NCI-H187 treated with DMSO at 0.1 percent for 48 hours (cell line): ENCODE measurements at places on chromosomes 5 and 9.

DNA sequence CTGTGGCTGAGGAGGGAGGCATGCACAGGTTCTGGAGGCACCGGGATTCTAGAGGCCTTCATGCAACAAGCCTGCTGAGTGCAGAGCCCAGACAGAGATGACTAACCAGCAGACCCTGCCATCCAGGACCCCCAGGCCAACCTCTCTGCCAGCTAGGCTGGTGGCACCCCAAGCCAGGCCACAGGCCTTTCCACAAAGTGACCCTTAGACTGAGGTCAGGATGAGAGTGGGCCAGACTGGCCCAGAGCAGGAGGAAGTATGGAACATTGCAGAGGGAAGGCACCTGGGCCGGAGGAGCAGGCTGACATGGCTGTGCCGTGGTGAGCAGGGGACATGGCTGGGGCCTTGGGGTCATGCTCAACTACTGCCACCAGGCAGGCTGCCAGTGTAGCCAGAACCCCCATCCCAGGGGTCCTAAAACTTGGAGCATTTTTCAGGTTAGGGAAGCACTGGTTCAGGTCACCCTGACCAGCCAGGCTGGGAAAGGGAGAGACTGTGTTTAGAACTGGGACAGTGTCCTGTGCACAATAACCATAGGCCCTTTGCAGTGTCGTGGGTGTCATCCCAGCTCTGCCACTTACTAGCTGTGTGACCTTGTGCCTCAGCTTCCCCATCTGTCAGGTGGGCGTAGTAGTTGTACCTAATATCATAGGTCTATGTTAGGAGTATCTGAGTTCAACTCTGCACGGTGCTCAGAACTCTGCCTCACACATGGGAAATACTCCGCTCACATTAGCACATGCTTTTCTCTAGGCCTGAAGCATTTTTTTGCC is 17.3 kb downstream of the TCF7 start:
- no peak for DNase-seq

- DNase-seq, result no peak
Measured at GRCh38 chr9:28264368-28264767, 691.1 kb upstream of the C9orf72 start.

GRCh38 chr9:134004131-134004873 is 12.2 kb upstream of the VAV2 start:
- no peak for DNase-seq

DNA sequence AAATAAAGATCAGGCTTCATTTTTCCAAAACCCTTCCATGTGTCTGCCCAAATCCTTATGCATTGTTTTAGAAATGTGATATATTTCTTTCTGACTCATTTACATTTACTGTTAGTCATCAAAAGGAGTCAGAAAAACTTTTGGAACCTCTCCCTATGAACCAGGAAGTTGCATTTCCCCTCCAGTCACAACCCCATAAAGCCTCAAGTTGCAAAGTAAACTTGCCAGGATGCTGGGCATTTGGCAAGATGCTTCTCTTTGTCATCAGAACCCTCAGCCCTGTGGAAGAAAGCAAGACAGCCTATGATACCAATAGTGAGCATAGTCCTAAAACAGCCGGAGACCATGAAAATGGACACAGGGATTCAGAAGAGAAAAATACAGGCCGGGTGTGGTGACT is 84.2 kb downstream of the MUSK start:
- DNase-seq, result no peak

DNA sequence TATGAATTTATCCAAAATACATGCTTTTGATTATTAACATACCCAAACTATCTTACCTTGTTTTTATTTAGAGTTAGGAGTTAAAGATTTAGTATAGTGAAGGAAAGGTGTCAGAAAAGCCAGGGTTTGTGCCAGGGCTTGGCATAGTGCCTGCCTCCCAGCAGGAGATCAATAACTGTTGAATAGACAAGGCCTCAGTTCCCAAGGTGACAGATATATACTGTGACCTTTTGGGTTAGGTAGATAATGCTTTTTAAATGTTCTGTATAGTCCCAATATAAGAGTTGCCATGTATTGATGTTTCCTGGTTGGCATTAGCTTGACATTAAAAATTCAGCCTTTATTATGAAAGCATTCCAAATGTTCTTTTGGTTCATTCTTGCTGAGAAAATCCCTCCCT is 121.8 kb downstream of the MCTP1 start:
- no peak for DNase-seq

DNA sequence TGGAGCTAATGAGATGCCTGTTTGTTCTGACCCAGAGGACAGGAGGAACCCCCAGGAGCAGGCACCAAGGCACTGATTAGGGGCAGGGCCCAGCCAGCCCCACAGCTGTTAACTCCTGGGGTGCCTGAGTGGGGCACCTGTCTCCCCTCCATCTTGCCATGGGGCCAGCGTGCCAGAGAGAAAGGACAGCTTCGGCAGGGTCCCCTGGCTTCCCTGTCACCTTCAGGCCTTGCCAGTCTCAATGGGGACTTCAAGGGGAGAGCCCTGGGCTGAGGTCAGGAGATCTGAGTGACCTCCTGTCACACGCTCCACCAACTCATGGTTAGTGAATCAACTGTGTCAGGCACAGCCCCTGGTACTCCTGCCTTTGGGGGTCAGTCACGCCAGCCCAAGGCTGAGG is 152.7 kb upstream of the MVB12B start:
- no peak for DNase-seq

DNA sequence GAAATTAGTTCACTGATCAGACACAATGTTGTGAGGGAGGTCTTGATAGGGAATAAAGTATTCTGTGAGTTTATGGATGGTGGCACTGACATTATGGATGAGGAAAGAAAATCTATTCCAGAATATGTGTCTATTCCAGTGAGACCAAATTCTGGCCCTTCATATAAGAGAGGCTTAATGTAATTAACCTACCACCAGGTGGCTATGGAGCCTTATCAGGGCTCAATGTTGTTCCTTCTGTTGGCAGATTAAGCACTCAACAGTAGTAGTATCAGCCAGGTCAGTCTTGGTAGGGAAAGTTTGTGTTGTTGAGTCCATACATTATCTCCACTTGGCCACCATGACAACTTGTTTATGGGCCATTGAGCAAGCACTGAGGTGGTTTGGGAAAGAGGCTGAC is 41.7 kb upstream of the BARX1 start:
- DNase-seq, result no peak

- DNase-seq, result peak; percentile 50
Measured at GRCh38 chr5:149656576-149657182, 73.4 kb upstream of the PPARGC1B start.

DNA sequence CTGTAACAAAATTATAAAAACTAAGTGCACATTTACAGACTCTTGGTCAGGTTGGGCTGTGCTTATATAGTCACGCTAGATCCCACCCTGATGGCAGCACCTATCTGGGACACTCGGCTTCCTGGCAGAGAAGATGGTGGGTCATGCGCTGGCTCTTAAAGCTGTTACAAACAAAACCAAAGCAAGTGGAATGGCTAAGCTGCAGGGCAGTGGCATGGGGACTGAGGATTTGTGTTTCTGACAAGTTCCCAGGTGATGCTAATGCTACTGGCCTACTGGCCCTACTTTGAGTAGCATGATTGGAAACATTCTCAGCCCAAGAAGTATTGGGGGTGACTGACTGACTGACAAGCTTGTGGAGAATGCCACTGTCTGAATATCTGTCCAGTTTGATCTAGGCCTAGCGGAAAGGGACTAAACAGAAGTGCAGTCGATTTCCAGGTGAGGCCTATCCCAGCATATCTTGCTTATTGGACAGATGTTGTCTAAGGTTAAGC is 8.3 kb downstream of the BTF3 start:
- DNase-seq, result no peak

- no peak for DNase-seq
Measured at GRCh38 chr9:18396102-18396728, 77.7 kb upstream of the ADAMTSL1 start.

GRCh38 chr9:33377089-33377715 is 25.2 kb downstream of the AQP7 start:
- no peak for DNase-seq

DNA sequence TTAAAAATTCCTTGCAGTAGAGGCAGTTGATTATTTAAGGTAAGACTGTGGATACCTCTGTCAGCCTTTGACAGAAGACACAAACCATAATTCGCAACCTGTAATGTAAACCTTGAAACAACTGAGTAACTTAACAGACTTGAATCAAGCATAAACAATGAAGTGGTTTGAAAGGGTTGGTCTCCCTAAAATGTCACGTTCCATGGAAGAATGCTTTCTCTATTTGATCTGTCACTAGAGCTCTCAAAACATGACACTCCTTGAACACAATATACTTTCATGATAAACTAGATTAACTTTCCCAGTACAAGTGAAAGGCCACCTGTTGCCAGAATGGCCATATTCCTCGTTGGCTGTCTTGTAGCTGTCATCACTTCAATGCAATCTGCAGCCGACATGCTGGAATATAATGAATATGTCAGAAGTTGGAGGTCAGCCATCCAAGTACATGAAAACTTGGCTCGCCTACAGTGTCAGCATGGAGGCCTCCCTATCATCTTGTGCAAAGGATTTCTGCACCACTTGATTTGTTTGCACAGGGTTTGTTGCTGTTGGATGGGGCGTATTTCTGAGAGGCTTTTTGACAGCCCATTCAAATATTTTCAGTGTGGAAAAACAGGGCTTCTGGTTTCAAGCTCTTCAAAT is 228.0 kb downstream of the TLE4 start:
- peak; percentile 36 for DNase-seq

DNA sequence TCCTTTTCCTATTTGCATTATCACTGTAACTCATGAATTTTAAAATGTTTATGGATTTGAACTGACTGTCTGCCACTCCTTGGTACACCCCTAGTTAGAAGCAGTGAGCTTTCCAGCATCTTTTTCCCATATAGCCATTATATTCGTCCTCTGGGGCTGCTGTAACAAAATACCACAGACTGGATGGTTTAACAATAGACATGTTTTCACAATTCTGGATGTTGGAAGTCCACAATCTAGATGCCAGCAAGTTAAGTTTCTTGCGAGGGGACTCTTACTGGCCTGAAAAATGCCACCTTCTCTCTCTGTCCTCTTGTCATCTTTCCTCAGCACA is 530.0 kb downstream of the SEMA5A start:
- no peak for DNase-seq

- no peak for DNase-seq
Measured at GRCh38 chr9:114583371-114584155, 4.0 kb upstream of the ATP6V1G1 start.

- peak; percentile 65 for DNase-seq
Measured at GRCh38 chr5:143737062-143737461, 74.9 kb upstream of the HMHB1 start.

DNA sequence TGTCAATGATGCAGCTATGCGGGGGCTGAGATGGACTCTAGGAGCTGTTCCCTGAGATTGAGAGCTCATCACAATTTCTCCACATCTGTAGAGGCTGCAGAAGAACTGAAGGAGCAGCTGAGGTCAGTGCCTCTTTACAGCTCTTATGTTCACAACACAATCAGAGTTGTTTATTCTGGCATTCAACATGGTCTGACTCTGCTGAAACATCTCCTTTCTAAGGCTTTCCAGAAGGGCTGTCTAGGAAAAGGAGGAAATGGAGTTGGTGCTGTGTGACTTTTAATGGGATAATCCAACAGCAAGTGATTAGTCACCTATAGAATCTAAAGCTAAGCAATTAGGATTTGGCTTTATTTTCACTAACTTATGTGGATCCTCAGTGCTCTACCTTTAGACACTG is 6.0 kb downstream of the POU5F2 start:
- no peak for DNase-seq

- DNase-seq, result no peak
Measured at GRCh38 chr9:114602620-114603019, 8.5 kb upstream of the TMEM268 start.

- DNase-seq, result no peak
Measured at GRCh38 chr5:93126634-93127033, 454.4 kb downstream of the NR2F1-AS1 start.

DNA sequence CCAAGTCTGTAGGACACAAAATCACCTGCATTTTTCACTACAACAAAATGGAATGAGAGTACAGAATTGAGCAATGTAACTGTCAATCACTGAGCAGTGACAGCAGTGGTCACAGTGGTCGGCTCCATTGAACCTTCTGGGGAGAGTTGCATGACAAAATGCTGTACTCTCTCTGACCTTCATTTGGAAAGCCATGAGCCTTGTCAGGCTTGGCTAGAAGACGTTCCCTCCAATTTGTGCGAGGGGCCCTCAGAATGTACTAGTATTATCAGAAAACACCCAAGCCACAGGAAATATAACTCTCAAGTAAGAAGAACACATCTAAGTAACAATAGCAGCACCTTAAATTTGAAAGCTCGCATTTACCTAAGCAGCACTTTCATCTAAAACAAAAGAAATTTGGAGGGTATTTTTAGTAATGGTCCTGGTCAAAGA is 425.6 kb upstream of the MEF2C start:
- DNase-seq, result no peak

GRCh38 chr9:109941771-109942170 is 161.8 kb downstream of the PALM2AKAP2 start:
- DNase-seq, result no peak

- no peak for DNase-seq
Measured at GRCh38 chr5:113027431-113027830, 50.8 kb downstream of the DCP2 start.

GRCh38 chr5:96476654-96477053 is 43.6 kb upstream of the PCSK1 start:
- DNase-seq, result no peak

GRCh38 chr9:16396389-16396788 is 474.1 kb downstream of the BNC2 start:
- DNase-seq, result no peak

GRCh38 chr9:137065336-137065967 is 4.9 kb downstream of the SAPCD2 start:
- DNase-seq, result no peak

GRCh38 chr9:113868501-113868900 is 7.6 kb upstream of the ZNF618 start:
- DNase-seq, result no peak

GRCh38 chr9:121700165-121700831 is 48.9 kb downstream of the DAB2IP start:
- DNase-seq, result no peak

DNA sequence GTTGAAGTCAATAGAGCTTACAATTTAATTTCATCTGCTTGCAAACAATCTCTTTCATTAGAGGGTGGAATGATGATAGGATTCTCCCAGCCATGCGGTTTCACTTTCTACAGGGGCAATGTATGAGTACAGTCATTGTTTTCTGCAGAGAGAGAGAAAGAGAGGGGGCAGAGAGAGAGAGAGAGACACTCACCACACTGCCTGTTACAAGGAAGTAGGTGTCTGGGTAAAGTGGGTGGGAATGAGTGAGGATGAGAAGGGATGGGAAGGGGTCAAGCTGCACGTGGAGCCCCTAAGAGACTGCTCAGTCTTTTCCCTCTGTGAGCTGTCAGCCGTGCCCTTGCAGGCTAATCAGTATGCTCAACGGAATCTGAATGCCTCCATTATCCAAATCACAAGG is 454.3 kb downstream of the KDM4C start:
- no peak for DNase-seq

- no peak for DNase-seq
Measured at GRCh38 chr9:124356745-124357390, 58.4 kb downstream of the PSMB7 start.

- DNase-seq, result no peak
Measured at GRCh38 chr5:127919006-127919796, 164.4 kb upstream of the SLC12A2 start.
